Pancreas (tissue), 10 donors: ENCODE measurements at places on chromosomes 4 and X. TPM values are rescaled to one million over a fixed set of nuclear protein-coding genes. Genes with fewer than 3 reads are reported as not detected.

ADH7 gene
- polyA plus RNA-seq: 0.07 TPM

- H3K27me3 ChIP-seq: no peaks in the 10 kb centered on the region
- H3K4me3 ChIP-seq: no peak overlapping the region
- H3K27ac ChIP-seq: no peak overlapping the region
- H3K4me1 ChIP-seq: no peaks in the 10 kb centered on the region
- H3K36me3 ChIP-seq: no peaks in the 10 kb centered on the region
Measured at GRCh38 chrX:154046940-154047610, 27.4 kb upstream of the IRAK1 start.

DNA sequence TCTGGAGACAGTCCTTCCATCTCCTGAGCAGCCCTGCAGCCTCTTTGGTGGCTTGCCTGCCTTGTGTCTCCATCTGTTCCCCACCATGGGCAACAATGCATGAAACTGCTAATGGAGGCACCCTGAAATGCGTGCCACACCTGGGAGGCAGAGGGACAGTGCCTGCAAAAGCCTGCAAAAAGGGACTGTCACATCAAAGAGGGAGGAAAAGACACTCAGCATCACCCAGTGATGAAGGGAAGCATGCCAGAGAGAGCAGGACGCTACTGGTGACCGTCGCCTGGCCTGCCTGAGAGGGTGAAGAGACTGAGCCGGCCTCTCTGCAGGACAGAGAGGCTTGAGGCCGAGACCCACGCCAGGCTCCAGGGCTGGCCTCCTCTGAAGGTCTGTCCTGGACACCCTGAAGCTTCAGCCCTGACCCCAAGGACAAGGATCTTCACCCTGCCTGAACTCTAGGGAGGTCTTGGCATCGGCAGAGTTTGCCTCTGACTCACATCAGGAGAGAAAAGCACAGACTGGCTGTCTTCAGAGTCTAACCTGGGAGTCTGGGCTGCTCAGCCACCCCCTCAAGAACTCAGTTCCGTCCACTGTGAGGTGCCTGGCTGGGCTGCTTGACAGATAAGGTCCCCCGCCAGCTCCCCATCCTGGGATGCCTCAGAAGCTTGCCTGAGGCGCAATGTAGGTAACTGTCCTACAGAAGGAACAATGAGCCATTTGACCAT lies 8.1 kb downstream of the ACSL1 start:
- no peak overlapping the region for H3K4me3 ChIP-seq
- no peaks in the 10 kb centered on the region for H3K27me3 ChIP-seq
- H3K36me3 ChIP-seq: no peaks in the 10 kb centered on the region
- no peak overlapping the region for H3K27ac ChIP-seq

SORCS2 gene
- 0.14 TPM for polyA plus RNA-seq

FMR1NB gene
- not detected for polyA plus RNA-seq

GRCh38 chr4:125390126-125390525 lies 75.4 kb downstream of the FAT4 start:
- no peak for DNase-seq
- peaks cover 5% of the 10 kb centered on the region for H3K27me3 ChIP-seq
- no peaks in the 10 kb centered on the region for H3K36me3 ChIP-seq
- no peak overlapping the region for H3K27ac ChIP-seq

MAGED4B gene
- 30.0 TPM for polyA plus RNA-seq

P2RY10 gene
- polyA plus RNA-seq: not detected

DNA sequence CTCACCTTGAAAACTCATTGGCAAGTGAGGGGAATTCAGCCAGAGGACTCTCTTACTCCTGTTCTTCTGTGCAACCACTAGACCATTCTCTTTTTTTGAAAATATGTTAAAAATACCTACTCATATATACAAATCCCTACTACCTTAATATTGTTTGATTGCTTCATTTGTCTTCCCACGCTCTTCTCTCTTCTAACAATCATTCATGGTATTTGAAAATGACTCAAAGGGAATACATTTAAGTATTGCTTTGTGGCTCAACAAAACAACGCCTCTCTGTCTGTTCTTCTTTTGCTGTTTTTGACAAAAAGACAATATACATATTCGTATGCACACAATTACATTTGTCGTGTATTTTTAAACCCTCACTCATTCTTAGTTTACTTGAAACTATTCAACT lies 589.4 kb downstream of the ANKRD50 start:
- H3K4me3 ChIP-seq: no peak overlapping the region
- DNase-seq: no peak
- H3K27me3 ChIP-seq: no peaks in the 10 kb centered on the region
- H3K27ac ChIP-seq: no peak overlapping the region
- H3K4me1 ChIP-seq: no peaks in the 10 kb centered on the region
- no peaks in the 10 kb centered on the region for H3K36me3 ChIP-seq

GRCh38 chr4:184804621-184805020 lies 21.1 kb downstream of the ACSL1 start:
- H3K4me1 ChIP-seq: peaks cover 12% of the 10 kb centered on the region
- H3K27me3 ChIP-seq: no peaks in the 10 kb centered on the region
- DNase-seq: no peak

- peaks cover 69% of the 10 kb centered on the region for H3K36me3 ChIP-seq
- H3K27me3 ChIP-seq: no peaks in the 10 kb centered on the region
- no peak for DNase-seq
- H3K27ac ChIP-seq: no peak overlapping the region
- peaks cover 6% of the 10 kb centered on the region for H3K4me1 ChIP-seq
- H3K4me3 ChIP-seq: no peak overlapping the region
Measured at GRCh38 chr4:3210467-3210866, 38.5 kb upstream of the MSANTD1 start.

AP1AR gene
- polyA plus RNA-seq: 7.3 TPM

DNA sequence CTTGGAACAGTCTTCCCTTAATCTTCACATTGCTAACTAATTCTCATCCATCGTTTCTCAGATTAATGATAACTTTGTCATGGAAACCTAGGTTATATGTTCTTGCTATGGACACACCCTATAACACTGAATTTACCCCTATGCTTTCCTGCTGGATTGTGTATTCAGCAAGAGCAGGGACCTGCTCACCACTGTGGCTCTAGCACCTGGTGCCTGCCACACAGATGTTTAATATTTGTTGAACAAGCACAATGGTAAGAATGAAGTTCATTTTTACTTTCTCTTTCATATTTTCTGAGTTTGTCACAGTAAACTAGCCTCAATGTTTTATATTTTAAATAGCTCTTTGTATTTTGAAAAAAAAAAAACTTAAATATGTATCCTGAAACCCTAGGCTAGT lies 734.0 kb upstream of the DIAPH2 start:
- H3K27me3 ChIP-seq: peaks cover 4% of the 10 kb centered on the region
- no peaks in the 10 kb centered on the region for H3K36me3 ChIP-seq
- no peaks in the 10 kb centered on the region for H3K4me1 ChIP-seq
- no peak overlapping the region for H3K27ac ChIP-seq

DNA sequence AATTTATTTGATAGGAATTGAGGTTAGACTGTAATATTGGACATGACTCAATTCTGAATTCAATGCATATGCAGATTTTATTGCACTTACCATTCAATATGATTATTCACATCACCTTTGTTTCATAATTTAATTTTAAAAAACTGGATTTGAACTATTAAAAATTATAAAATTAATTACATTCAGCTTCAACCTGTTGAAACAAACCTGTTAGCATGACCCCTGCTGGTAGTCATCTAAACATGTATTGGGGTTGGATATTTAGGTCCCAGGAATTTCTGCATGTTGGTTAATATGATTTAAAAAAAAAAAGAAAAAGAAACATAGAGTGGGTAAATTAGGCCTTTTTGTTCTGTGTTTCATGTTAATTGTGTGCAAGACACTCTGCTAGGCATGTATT lies 85.9 kb downstream of the ARSJ start:
- no peaks in the 10 kb centered on the region for H3K4me1 ChIP-seq
- H3K27me3 ChIP-seq: no peaks in the 10 kb centered on the region
- no peak overlapping the region for H3K27ac ChIP-seq
- DNase-seq: no peak
- no peaks in the 10 kb centered on the region for H3K36me3 ChIP-seq

SSX3 gene
- polyA plus RNA-seq: not detected

GRCh38 chr4:182825786-182826185 lies 91.4 kb downstream of the DCTD start:
- no peaks in the 10 kb centered on the region for H3K4me1 ChIP-seq
- H3K4me3 ChIP-seq: no peak overlapping the region
- DNase-seq: peak; percentile 44
- H3K36me3 ChIP-seq: no peaks in the 10 kb centered on the region

GRCh38 chrX:129831091-129831885 lies 12.4 kb downstream of the ZDHHC9 start:
- H3K4me1 ChIP-seq: no peaks in the 10 kb centered on the region
- no peak overlapping the region for H3K4me3 ChIP-seq
- no peak for DNase-seq
- H3K27ac ChIP-seq: no peak overlapping the region
- no peaks in the 10 kb centered on the region for H3K36me3 ChIP-seq

- no peaks in the 10 kb centered on the region for H3K36me3 ChIP-seq
- no peak overlapping the region for H3K4me3 ChIP-seq
- no peak for DNase-seq
- no peak overlapping the region for H3K27ac ChIP-seq
- peaks cover 5% of the 10 kb centered on the region for H3K27me3 ChIP-seq
Measured at GRCh38 chrX:137236837-137237236, 203.0 kb upstream of the GPR101 start.

FAM133A gene
- 0.42 TPM for polyA plus RNA-seq

DNA sequence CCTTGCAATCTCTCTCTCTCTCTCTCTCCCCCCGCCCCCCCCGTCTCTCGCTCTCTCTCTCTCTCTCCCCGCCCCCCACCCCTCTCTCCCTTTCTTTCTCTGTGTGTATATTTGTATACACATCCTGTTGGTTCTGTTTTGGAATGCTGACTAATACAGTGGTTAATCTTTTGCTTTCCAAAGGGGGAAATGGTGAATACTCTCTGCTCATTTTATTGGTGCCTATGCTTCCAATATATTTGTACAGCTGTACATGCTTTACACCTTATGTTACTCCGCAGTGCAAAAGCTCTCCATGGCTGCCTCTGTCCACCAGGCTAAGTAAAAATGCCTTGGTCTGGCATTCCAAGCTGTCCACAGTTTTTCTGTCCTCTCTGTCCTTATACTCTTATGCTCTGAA lies 158.8 kb downstream of the RBMX2 start:
- no peak overlapping the region for H3K4me3 ChIP-seq
- no peak for DNase-seq
- H3K27me3 ChIP-seq: no peaks in the 10 kb centered on the region
- no peaks in the 10 kb centered on the region for H3K36me3 ChIP-seq

DNA sequence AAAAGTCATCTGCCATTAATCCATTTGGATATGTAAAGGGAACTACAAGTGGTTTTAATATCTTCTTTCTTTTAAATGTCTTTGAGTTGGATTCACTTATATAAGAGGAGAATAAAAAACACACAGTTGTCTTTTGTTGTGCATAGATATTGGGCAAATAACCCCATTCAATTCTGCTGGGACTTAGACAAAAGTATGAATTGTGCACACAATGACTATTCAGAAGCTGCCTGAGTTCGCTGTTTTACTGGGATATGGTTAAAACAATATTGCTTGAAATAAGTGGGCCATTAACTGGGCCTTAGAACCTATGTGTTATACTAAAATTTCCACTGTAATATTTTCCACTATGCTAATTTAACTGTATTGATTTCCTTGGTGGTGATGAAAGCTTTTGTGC lies 71.7 kb downstream of the PCYT1B start:
- H3K36me3 ChIP-seq: no peaks in the 10 kb centered on the region
- H3K4me1 ChIP-seq: no peaks in the 10 kb centered on the region
- no peak overlapping the region for H3K4me3 ChIP-seq
- no peak overlapping the region for H3K27ac ChIP-seq
- no peak for DNase-seq

FOXP3 gene
- 0.16 TPM for polyA plus RNA-seq

DNA sequence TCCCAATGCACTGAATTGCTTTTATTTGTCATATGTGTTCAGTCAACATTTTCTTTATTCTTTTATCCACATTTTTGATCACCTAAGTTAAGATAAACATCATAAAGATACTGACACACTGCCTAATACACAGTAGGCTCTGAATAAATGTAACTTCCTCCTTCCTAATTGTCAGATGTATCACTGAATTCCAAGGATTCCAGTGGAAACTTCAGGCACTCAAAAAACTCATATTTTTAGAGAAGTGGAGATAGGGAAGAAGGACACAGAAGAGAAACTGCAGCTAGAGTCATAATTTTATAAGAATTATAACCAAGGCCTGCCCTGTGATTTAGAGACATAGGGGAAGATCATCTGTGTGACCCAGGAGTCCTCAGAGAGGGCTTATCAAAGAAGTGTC lies 753.3 kb downstream of the ADGRL3 start:
- no peak for DNase-seq
- H3K36me3 ChIP-seq: no peaks in the 10 kb centered on the region
- H3K4me1 ChIP-seq: no peaks in the 10 kb centered on the region
- H3K27me3 ChIP-seq: no peaks in the 10 kb centered on the region
- no peak overlapping the region for H3K4me3 ChIP-seq

- H3K27me3 ChIP-seq: no peaks in the 10 kb centered on the region
- DNase-seq: no peak
- no peak overlapping the region for H3K27ac ChIP-seq
- H3K4me3 ChIP-seq: no peak overlapping the region
Measured at GRCh38 chrX:149762696-149763614, 10.9 kb upstream of the HSFX1 start.
